ENCODE measurements at places on chromosomes 7 and 10.

DNA sequence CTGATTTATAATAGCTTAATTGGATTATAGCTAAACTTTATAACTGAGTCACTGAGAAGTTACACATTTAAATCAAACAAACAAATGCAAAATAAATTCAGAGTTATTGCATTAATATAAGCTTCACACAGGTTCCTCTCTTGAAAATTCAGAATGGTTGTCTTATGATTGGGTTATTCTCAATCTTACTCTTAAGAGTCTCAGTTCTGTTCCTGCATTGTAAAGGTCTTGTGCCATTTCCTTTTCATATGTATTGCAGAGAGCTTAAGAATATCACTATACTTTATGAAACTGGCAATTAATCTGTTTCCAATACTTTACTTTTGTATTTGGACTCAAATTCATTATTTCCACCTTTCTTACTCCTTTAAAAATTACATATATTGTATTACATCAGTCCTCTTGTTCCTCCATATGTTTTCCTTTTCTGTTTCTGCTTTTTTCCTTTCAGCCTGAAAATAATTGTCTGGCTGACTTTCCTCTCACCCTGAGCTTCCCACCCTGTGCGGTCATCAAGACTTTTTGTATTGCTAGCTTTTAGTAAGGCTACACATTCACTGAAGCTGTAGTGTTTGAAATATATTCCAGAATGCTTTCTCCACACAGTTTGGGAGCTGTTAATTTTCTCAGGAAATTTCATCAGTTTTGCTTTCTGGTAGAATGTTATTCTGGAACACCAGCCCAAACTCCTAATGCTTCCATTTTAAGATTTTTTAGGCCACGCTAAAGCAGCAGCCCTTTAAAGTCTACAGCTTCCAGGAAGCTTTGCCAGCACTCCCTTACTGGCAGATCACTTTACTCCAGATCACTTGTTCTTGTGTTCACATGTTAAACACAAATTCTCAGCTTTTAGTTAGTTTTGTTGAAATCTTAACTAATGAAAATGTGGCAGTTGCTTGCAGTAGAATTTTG is 139.4 kb downstream of the KCND2 start:
- no peak for DNase-seq

DNA sequence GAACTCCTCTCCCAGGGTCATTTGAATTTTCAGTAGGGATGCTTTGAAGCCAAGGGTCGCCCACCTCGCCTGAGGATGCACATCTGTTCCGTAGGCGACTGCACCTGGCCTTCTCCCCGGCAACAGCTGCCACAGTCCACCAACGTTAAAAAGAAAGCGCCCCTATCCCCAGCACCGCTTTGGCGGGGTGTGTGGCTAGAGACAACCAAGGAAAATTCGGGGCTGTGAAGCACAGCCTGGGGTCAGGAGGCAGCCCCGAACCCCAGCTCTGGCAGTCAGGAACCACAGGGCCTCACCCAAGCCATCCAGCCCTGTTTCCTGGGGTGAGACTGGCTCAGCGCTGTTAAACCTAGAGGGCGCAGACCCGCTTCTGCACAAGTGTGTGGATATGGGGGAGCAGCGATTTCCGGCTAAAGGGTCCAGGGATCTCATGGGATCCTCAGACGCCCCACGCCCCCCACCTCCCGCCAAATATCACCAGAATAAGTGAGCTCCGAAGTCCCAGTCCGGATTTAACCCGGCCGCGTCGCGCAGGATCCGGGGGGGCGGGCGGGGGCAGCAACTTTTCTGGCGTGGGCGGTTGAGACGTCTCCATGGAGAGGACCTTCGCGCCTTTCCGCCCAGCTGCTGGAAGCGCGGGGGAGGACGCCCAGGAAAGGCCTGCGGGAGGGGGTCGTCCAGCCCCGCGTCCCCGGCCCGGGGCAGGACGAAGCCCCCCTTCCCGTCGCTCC is 822 bp downstream of the ZC3HAV1L start:
- DNase-seq = no peak

- no peak for DNase-seq
Measured at GRCh38 chr10:58023341-58024073, 244.2 kb downstream of the IPMK start.

DNA sequence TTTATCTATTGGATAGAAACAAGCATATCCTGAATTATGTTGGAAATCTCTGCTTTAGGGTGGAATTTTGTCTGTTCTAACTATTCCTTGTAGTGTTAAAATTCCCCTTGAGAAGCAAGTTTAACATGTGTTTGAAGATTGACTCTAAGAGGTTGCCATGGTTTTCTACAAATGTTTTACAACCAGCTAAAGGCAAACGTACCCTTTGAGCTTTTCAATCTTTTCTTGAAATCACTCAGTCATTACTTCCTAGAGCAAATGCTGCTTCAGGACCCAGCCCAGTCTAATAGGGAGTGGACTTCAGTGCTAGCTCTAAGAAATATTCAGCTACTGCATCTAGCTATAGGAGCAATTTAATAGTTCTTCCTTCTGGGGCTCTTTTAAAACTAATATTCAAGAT is 118.8 kb upstream of the IFRD1 start:
- no peak for DNase-seq

- no peak for DNase-seq
Measured at GRCh38 chr7:149245244-149245643, 5.8 kb downstream of the ZNF212 start.

GRCh38 chr10:111856631-111857030 is 326.9 kb downstream of the GPAM start:
- no peak for DNase-seq

GRCh38 chr7:95491634-95492314 is 6.0 kb downstream of the ASB4 start:
- DNase-seq = no peak

GRCh38 chr7:117227091-117227490 is 95.8 kb downstream of the WNT2 start:
- no peak for DNase-seq

- no peak for DNase-seq
Measured at GRCh38 chr10:7311218-7311849, 99.5 kb downstream of the SFMBT2 start.

GRCh38 chr7:102874166-102874829 is 38.5 kb upstream of the LRRC17 start:
- no peak for DNase-seq

DNA sequence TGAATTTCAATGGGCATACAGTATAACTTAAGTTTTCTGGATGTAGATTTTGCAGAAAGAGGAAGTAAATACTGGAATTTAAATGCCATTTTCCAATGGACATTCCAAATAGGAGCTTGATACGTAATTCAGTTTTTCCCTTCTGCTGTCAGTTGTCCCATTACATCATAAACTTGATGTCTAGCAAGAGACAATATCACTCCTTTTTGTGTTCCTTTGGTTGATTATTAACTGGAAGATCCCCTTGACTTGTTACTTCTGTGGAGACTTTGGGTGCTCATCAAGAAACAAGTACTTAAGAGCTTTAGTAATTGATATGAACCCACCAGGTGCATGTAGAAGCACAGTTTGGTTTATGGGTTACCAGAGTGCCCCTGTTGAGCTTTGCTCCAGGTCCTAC is 116.1 kb downstream of the ST7 start:
- no peak for DNase-seq

- no peak for DNase-seq
Measured at GRCh38 chr7:88013981-88014380, 79.9 kb downstream of the ADAM22 start.

GRCh38 chr10:47339759-47340607 is 8.2 kb upstream of the RBP3 start:
- DNase-seq = no peak

DNA sequence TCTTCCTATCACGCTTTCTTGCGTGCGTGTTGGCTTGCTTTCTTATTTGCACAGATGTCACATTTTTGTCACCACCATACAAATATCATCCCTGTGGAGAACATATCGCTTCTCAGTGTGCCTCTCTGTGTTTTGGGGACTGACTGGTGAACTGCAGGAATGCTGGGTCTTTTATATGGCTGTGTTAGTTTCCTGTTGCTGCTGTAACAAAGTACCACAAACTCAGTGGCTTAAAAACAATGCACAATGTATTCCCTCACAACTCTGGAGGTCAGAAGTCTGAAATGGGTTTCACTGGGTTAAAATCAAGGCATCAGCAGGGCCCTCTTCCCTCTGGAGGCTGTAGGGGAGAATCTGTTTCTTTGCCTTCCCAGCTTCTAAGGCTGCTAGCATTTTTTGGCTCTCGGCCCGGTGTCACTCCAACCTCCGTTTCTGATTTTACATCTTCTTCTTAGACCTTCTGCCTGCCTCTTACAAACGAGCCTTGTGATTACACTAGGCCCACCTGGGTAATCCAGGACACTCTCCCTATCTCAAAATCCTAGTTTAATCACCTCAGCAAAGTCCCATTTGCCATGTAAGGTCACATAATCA is 82.0 kb downstream of the LRMDA start:
- no peak for DNase-seq

GRCh38 chr7:142916508-142916907 is 17.0 kb downstream of the TRPV5 start:
- DNase-seq = no peak

GRCh38 chr10:72564596-72564995 is 61.3 kb downstream of the MICU1 start:
- DNase-seq = no peak

DNA sequence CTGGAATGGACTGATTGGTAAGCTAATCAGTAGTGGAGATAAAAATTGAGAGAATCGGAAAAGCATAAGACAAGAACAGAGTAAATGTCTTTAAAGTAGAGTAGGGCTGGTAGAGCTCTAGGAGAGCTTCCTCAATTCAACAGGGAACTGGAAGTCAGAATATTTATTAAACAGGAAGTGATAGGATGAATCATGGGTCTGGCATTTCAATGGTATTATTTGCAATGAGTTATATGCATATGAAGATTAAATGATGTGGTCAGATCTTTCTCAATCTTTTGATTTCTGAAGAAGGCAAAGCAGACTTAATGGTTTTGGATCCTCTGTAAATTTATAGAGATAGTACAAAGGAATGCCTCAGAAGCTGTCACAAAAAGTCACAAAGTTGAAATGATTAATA is 349.0 kb downstream of the HPSE2 start:
- no peak for DNase-seq

- no peak for DNase-seq
Measured at GRCh38 chr7:98907570-98907969, 29.2 kb downstream of the TRRAP start.

DNA sequence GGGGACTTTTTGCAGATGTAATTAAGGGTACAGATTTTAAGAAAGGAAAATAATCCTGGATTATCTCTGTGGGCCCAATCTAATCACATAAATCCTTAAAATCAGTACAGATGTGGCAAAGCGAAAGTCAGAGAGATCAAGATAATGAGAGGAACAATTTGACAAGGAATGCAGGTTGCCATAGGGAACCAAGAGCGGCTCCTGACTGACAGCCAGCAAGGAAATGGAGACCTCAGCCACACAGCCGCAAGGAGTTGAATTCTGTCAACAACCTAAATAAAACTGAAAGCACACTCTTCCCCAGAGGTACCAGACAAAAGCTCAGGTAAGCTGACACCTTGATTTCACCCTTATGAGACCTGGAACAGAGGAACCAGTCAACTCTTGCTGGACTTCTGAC is 3.4 kb upstream of the PNPLA8 start:
- no peak for DNase-seq

DNA sequence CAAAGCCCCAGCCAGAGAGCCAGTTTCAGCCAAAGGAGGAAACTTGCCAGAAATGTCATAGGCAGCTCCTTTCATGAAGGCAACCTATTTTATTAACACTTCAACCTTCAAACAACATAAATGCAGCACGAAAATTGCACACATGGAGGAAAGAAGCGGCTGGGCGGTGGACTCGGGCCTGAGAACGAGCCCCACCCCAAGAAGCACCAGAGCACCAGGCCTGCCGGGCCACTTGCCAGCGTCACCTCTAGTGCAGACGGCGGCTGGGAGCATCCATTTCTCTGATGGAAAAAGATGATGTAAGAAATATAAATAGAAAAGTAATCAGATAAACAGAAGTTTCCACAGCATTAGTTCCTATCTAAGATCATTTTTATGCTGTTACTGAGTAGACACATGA is 100.0 kb downstream of the TCERG1L start:
- no peak for DNase-seq

- DNase-seq = no peak
Measured at GRCh38 chr7:98357751-98358161, 43.1 kb downstream of the BAIAP2L1 start.

- DNase-seq = no peak
Measured at GRCh38 chr10:131573256-131573655, 261.7 kb upstream of the TCERG1L start.

GRCh38 chr10:101120884-101121653 is 10.0 kb upstream of the TLX1 start:
- no peak for DNase-seq

DNA sequence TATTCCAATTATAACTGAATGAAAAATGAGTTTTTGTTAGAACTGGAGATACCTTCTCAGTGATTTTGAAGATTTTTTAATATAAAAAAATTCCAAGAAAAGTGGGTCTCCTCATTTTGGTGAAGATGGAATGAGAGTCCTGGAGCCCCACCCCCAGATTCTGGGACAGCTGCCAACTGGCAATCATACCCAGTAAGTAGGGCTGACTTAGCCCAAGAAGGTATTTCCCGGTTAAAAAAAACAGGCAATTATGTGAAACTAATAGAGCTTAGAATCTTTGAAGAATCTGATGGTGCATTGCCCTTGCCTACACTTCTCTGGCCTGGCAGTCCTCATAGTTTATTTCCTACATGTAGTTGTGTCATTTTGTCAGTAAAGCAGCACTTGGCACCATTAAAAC is 52.8 kb upstream of the VWDE start:
- no peak for DNase-seq

DNA sequence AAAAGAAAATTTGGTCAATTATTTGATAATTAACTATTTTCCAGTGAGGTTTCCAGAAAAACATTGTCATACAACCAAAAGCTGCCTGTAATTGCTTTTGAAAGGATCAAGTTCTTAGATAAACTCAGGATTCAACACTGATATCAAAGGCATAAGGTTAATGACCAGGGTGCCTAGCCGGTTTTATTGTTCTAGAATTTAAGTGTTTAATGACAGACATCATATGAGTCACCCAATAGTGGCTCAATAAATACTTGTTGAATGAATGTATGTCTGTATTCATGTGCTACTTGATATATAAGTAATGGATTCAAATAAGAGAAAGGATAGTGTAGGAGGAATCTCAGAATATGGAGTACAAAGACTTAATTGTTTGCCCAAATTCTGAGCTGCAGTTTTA is 196.1 kb upstream of the LRGUK start:
- DNase-seq = no peak

DNA sequence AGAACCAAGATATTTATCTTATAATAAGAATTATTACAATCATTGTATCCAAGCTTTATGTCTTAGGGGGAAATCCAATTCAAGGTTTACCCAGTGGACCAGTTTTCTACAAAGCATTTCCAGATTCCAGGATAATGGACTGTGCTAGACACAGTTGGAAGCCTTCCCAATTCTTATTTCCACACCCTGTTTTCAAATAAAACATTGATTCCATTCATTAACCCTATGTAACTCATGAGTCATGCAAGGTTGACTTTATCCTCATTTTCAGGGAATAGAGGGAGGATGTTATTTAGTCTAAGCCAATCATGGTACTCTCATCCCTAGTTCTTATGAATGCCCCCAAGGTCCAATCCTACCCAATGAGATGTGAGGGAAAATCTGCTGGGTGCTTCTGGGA is 145.7 kb downstream of the RNLS start:
- no peak for DNase-seq

Measured in cortex of kidney (tissue), 1 donor.